ENCODE measurements at places on chromosomes 2 and 18.
A peak's percentile ranks its signal among the peaks of the same experiment; 100 is the strongest.

GRCh38 chr2:164562666-164563065 lies 58.6 kb downstream of the GRB14 start:
- no peak for DNase-seq

DNA sequence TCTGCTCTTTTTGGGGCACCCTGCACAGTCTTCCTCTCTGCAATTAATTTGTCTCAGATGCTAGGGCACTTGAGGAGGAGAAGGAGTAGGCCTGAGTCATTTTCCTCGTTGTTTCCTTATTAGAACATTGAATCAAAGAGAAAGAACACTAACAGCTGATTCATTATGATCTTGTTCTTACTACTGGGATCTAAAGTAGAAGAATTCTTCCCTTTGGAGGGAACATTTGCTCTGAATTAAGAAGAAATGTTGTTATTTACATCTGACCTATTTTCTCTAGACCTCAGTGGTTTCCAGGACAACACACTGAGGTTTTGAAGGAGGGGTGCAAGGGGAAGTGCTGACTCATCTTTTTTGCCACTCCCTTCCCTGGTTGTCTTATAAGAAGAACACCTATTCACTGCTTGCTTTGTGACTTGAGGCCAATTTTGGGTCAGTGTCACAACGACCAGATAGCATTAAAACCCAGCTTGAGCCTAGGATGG lies 24.3 kb upstream of the STAT1 start:
- DNase-seq: no peak

- DNase-seq: no peak
Measured at GRCh38 chr18:37238282-37239108, 327.1 kb downstream of the CELF4 start.

- DNase-seq: no peak
Measured at GRCh38 chr2:235146871-235147565, 195.2 kb downstream of the SH3BP4 start.

DNA sequence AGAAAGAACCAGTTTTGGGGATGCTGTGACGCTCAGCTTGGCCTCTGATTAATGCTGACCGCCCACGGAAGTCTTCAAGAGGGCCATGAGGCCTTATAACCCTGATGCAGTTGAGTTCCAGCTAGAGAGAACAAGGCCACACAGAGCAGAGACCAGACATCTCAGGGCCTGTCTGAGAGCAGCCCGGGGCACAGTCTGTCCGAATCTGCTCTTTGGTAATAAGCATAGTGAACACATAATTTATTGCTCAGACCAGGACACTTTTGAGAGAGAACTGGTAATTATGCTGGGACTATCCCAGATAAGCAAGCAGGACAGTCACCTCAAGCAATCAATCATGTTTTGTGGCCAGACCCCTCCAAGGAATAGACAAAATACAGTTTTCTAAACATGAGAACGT lies 68.5 kb downstream of the STPG4 start:
- no peak for DNase-seq

- DNase-seq: no peak
Measured at GRCh38 chr2:73418343-73418742, 32.7 kb downstream of the ALMS1 start.

DNA sequence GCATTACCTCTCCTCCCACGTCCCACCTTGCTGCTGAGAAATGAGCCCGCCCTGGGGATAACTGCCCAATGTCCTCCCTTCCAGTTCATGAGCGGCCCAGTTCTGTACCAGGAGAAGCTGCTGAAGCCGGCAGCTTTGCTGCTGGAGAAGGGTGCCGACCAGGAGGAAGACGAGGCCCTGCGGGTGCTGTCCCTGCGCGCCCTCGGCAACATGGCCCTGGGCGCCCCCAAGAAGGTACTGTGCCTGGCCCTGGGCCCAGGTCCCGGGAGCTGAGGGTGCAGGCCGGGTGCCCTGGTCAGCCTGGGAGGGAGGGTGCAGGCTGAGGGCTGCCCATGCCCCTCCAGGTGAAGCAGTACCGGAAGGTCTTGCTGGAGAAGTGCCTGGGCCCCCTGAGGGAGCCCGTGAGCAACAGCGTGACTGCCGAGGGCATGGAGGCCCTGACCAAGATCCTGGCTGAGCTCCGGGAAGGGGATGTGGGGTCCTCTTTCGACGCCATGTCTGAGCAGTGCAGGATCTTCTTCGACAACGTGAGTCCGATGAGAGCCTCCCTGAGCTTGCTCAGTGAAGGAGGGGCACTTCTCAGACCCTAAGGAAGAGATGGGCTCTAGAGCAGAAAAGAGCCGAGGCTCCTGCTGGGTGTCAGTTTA lies 25.7 kb downstream of the HJURP start:
- DNase-seq: no peak

GRCh38 chr2:60091266-60091665 lies 462.2 kb downstream of the BCL11A start:
- no peak for DNase-seq

GRCh38 chr2:43039376-43040080 lies 186.9 kb downstream of the ZFP36L2 start:
- no peak for DNase-seq

DNA sequence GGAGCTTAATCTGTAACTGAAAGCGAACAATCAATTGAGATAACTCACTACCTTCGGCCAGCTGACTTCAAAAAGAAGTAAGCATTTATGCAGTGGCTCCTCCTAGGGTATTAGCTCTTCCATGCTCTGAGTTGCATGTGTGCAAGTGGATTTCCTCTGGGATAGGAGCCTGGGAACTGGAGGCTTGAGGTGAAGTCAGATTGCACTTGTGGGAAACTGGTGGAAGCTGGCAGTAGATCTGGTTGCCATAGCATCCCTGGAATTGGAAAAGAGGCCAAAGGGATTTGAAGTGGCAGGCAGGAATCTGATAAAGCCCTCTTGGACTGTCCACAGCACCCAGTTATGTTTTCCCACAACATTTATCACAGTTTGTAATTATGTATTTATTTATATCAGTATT lies 50.6 kb upstream of the FMNL2 start:
- DNase-seq: no peak

DNA sequence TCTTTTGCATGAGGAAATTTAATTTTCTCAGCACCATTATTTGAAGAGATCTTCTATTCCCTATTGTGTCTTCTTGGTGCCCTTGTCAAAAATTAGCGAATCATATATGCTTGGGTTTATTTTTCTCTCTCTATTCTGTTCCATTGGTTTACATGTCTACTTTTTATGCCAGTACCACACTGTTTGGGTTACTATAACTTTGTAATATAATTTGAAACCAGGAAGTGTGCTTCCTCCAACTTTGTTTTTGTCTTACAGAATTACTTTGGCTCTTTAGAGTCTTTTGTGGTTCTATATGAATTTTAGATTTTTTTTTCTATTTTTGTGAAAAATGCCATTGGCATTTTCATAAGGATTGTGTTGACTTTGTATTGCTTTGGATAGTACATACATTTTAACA lies 17.6 kb downstream of the ALMS1 start:
- no peak for DNase-seq

DNA sequence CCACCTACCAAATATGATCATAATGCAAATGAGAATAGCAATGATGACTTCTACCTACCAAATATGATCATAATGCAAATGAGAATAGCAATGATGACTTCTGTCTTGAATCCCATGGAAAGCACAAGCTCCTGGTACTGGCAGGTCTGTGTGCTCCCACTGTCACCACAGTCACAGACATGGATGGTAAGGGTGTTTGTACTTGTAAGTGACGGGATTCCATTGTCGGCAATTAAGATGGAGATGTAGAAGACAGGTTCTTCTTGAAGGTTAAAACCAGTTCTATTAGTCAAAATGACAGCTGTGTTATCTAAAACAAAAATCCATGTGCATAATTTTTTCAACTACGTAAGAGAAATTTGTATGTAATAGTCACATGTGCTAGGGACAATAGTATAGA lies 95.0 kb downstream of the CDH19 start:
- DNase-seq: no peak

GRCh38 chr2:160968183-160968582 lies 192.0 kb upstream of the TANK start:
- no peak for DNase-seq

DNA sequence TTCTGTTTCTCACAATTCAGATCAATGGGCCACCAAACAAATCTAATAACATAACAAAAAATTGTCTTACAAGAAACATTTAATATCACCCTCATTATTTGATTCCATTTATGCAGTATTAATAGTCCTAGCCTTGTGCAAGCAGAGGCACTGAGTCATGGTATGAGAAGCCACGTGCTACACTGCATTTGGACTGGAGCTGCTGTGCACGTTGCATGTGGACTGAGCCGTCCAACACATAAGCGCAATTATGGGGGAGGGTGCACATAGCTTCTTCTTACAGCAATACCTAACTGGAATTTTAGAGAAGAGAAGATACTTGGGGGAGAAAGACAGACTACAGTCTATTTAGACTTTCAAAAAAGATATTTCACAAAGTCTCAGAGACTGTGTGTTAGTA lies 329.6 kb upstream of the ID2 start:
- no peak for DNase-seq

- DNase-seq: no peak
Measured at GRCh38 chr2:42360493-42360889, 526 bp downstream of the COX7A2L start.

DNA sequence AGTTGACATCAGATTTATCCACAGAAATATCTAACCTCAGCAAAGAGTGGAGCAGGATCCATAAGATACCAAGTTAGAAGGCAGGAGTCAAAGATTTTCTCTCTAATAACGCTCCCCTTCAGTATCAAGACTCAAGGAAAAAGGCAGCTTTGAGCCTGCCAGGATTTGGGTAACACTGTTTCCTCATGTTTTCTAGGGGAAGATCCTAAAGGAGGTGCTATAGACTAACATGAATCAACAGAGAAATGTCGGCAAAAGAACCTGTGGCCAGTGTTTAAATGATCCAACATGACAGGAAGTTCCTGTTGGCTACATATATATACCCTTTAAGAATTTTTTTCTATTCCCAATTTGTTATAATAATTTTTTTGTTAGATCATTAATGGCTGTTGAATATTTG lies 402.3 kb downstream of the TGIF1 start:
- DNase-seq: no peak

- DNase-seq: no peak
Measured at GRCh38 chr2:112727276-112728028, 6.6 kb downstream of the NT5DC4 start.

- no peak for DNase-seq
Measured at GRCh38 chr2:237298151-237299118, 115.5 kb downstream of the COL6A3 start.

DNA sequence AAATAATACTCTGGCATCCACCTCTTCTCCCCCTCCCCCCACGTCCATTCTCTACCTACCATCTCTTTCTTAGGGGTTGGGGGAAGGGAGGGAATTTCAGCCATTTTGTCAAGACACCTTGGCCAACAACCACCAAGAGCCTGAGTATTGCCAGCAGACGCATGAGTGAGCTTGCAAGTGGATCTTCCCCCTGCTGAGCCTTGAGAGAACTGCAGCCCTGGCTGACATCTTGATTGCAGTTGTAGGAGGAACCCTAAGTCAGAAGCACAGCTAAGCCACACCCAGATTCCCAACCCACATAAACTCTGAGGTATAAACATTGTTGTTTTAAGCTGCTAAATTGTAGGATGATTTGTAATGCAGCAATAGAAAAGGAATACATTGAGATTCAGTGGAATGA lies 165.6 kb downstream of the TMEFF2 start:
- DNase-seq: no peak

DNA sequence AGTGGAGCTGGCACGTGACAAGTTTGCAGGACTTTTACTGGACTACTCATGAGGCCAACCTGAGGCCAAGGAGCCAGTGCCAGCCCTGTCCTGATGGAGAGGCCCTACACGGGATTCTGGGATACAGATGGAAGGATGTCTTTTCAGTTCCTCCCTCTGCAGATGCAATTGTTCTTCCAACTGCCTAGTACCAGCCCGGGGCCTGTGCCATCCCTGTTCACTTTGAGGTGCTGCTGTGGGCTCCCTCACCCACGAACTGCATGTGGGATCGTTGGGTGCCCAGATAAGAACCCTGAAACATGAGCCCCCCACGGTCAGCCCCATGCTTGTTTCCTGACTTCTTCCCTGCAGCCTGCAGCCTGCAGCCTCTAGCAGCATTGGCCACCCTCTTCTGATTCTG lies 25.3 kb upstream of the LAPTM4A start:
- DNase-seq: no peak

GRCh38 chr2:172107690-172108586 lies 5.2 kb upstream of the DLX2 start:
- no peak for DNase-seq

- no peak for DNase-seq
Measured at GRCh38 chr2:72300147-72300684, 152.6 kb upstream of the CYP26B1 start.

GRCh38 chr2:121071034-121071504 lies 213.9 kb downstream of the TFCP2L1 start:
- DNase-seq: no peak

GRCh38 chr18:63159590-63159989 lies 160.0 kb downstream of the BCL2 start:
- no peak for DNase-seq

DNA sequence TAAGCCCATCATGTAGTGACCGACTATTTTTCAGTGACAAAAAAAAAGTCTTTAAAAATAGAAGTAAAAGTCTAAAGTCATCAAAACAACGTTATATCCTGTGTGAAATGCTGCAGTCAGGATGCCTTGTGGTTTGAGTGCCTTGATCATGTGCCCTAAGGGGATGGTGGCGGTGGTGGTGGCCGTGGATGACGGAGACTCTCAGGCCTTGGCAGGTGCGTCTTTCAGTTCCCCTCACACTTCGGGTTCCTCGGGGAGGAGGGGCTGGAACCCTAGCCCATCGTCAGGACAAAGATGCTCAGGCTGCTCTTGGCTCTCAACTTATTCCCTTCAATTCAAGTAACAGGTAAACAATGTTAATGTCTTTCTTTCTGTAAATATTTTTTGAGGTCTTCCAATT lies at the start of gene CD28:
CD28 (plus strand) TSS at position 237 of the 400 bp plus-strand sequence; CDS start at position 295, 58 bp downstream.
- peak; percentile 68 for DNase-seq

DNA sequence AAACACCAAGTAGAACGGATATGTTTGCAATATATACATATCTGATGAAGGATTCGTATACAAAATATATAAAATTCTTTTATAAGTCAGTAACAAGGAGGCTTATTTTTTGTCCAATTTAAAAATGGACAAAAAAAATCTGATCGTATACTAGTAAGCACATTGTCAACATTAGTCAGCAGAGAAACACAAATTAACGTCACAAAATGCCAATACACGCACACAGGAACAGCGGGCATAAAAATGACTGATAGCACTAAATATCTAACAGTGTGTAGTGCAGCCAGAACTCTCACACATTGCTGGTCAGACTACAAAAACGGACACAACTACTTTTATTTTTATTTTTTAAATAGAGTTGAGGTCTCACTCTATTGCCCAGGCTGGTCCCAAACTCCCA lies 69.5 kb downstream of the LAMA1 start:
- no peak for DNase-seq

DNA sequence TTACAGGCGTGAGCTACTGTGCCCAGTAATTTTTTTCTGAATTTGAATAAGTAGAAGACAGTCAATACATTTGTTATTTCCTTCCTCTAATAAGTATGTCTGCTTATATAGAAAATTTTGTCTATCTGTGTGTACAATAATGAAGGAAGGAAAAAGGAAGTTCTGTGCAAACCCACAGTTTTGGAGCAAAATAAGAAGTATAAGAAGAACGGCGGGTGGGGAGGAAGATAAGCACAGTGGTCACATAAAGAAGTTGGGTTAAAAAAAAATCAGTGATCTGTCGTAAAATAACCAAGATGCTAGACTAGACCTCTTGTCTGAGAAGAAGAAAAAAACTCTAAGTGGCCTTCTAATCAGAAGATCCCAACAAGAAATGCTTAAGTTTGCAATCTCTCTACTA lies 20.2 kb downstream of the MGAT4A start:
- no peak for DNase-seq

- no peak for DNase-seq
Measured at GRCh38 chr2:101989740-101990460, 1.9 kb upstream of the IL1R2 start.

GRCh38 chr2:210913461-210913860 lies 357.1 kb downstream of the CPS1 start:
- DNase-seq: no peak
